ENCODE measurements at places on chromosomes 6 and 20.
A peak's percentile ranks its signal among the peaks of the same experiment; 100 is the strongest.

GRCh38 chr20:44600758-44601201 is 18.4 kb downstream of the PKIG start:
- no peak for DNase-seq

GRCh38 chr20:19767070-19767469 is 9.0 kb downstream of the RIN2 start:
- DNase-seq: no peak

DNA sequence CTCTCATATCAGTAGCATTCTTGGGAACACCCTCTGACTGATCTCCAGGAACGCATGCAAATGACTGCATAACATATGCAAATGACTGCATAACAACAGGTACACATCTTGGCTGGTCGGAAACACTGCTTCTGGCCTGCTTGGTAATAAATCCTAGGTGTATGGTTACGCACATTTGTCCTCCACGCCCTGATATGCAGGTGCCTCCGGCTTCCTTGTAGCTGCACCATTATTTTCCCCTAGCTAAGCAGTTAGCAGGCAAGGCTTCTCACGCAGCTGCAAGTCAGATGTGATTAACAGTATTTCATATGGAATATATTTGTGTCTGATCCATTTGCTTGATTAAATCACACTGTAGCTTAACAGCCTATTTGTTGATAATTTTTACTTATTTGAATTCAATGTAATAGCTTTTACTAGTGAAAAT is 5.9 kb downstream of the RPS6KA2 start:
- no peak for DNase-seq

- DNase-seq: no peak
Observed at GRCh38 chr6:4567141-4567540, 209.1 kb upstream of the CDYL start.

DNA sequence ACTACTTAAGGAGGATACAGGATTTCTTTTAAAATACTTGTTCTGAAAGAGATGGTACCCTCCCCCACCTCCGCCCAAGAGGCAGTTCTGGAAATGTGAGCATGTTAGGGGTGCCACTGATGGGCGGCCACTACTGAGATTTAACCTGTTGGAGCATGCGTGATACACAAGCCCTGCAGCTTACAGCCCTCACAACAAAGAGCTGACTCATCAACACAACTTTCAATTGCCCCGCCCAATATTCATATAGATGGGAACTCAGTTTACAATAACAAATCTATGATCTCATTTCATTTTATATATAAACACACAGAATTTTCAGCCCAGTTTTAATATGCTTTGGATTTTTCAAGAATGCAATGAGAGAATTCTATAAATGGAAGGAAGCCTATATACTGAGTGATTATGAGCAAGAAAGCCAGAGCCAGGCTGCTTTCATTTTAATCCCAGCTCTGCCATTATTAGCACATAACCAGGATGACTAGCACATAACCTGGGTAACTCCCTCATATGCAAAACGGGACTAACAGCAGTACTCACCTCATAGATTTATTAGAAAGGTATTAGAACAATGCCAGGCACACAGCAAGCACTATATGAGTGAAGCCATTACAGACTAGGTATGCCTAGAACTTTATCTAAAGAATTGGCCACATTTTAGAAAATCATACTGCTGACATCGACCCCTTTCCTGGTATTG is 45.6 kb upstream of the IPCEF1 start:
- DNase-seq: no peak

DNA sequence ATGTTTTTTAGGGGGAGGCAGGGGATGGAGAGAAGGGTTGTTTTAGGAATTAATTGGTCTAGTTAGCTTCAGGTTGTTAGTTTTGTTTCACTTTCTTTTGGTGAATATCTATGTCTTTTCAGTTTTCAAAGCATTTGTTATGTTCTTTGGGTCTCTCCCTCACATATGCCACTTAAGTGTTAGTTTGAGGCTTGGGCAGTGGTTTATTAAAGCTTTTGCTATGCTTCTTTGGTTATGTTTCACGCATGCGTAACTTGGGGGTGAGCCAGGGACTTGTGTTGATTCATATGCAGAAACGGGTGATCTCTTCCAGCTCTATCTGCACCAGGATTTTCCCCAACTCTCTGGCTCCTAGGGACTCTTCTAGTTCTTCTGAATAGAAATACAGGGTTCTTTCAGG is 11.4 kb upstream of the MMS22L start:
- no peak for DNase-seq

GRCh38 chr6:140414966-140415620 is 1040.6 kb upstream of the CITED2 start:
- DNase-seq: no peak

DNA sequence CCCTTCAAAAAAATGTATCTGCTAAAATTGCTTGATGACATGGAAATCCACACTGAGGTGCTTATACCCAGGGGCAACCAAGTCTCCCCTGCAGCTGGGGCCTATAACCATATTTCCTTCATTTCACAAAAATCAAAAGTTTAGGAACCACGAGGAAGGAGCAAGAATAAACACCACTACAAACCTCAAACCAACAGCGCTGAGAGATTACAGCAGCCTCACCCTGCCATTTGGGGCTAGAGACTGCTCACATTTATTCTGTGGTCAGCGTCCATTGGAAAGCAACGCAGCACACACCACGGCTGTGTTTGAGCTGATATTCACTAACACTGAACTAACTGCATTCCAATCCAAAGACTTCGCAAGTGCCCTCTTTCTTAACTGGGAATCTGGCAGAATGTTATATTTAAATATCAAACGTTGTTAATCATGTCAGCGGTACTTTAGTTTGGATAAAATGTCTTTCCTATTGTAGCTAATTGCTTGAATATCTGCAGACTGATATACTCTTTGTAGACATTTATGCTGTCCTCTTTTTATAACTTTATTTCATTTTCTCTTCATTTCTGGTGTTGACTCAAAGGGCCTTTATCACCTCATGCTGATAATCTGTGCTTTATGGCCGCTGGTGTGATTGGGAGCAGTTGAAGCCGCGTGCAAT is 94.6 kb downstream of the FOXA2 start:
- DNase-seq: no peak

DNA sequence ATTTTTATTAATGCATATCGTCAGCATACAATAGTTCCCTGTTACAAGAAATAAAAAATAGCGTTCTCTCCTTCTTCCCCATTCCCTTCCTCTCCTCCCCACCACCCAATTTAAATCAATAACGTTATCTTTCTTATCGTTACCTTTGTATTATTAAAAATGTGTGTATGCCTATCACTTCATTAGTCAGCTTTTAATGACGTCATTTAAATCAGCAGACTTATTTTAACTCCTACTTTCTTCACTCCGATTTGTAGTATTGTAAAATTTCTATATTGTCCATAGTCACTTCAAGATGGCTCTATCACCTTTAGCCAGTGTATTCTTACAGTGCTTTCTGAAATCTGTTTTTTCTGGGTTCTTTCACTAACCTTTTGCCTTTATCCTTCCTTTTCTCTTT is 89.1 kb downstream of the MKKS start:
- DNase-seq: no peak

- DNase-seq: no peak
Observed at GRCh38 chr20:36248836-36249235, 12.6 kb downstream of the AAR2 start.

DNA sequence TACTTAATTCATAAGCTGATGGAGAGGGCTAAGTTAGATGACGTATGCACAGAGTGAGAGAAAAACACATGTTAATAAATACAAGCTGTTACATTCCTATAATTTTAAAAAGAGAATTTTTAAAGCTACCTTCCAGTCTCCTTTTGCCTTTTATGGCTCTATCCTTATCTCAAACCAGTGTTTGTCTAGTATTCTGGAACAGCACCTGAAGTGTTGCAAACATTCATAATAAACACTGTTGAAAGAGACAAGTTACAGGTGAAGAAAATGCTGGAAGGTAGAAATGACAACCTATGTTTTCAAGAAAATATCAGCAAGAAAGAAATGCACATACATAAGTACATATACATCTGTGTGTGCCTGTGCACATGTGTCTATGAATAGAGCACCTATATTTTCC is 409.1 kb downstream of the PKHD1 start:
- no peak for DNase-seq

GRCh38 chr20:24619212-24619611 is 149.8 kb downstream of the SYNDIG1 start:
- no peak for DNase-seq

GRCh38 chr6:80544555-80544954 is 438.1 kb downstream of the BCKDHB start:
- no peak for DNase-seq

- DNase-seq: no peak
Observed at GRCh38 chr6:33856655-33857054, 52.9 kb upstream of the MLN start.

DNA sequence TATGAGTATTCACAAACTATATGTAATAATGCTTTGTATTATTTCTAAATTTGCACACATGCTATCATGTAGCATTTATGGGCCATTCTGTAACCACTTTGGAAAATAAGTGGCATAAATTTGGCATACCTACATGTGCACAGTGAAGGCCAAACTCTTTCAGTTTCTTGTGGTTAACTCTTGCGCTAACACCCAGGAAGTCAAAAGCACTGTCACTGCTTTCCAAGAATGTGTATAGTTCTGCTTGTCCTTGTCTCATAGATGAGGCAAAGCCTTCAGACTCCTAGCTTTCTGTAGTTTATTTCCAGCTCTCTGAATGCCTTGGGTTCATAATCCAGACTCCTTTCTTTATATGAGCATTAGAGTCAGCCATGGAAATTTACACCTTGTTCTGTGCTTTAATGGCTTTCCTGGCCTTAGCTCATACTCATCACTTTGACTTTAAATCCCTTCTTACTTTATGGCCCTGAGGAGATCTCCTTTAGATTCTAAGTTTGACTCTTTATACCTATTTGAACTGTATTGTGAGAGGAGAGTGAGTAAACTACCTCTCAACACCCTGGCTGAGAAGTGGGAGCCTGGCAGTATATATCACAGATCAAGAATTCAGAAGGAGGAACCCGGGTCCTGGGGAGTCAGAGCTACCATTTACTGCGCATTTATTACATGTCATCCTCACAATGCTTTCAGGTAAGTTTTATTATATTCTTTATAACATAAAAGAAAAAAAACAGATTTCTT is 949 bp upstream of the SLC17A3 start:
- no peak for DNase-seq

DNA sequence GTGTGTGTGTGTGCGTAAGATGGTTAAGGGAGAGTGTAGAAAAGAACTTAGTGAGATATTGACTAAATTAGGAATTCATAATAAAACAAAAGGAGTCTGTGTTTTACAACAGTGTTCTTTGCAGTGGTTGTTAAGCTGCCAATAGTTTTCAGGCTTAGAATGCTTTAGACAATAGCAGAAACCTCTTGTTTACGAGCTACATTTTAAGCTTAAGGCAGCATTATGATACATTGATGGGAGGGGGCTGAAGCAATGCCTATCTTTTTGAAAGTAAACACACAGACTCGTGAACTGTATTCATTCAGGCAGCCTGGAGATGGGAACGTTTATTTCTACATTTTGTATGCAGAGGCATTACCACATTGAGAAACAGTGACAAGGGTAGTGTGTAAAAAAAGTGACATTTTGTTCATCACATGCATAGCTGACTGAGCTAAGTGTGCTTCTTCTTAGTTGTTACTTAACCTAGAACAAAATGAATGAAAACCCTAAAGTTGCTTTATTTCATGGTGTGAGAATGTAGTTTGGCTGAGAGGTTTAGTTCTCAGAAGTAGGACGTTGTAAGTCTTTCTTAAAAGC is 21.2 kb downstream of the CLVS2 start:
- peak; percentile 12 for DNase-seq

DNA sequence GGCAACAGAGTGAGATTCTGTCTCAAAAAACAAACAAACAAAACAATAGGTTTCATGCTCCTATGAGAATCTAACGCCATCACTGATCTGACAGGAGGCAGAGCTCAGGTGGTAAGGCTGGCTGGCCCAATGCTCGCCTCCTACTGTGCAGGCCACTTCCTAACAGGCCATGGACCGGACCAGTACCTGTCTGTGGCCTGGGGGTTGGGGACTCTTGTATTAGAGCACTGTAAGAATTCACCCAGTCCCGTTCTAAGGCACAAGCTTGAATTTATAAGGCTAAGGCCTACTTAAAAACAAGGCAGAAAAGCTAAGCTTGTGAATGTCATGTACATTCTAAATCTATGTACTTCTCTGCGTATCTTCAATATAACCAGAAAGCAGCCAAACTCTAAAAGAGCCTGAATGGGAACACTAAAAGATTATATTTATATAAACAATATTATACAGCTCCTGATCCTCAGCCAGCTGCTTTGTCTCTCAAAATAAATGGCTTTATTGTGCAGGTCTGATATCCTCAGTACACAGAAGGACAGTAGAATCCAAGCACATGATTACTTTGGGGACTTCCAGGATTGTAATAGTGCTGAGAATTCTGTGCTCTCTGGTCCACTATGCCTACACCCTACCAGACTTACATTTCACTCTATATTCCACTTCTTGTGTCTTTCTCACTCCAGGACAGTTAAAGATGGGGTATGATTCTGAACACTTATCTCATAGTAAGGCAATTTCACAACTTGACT is 64.5 kb upstream of the DST start:
- no peak for DNase-seq

DNA sequence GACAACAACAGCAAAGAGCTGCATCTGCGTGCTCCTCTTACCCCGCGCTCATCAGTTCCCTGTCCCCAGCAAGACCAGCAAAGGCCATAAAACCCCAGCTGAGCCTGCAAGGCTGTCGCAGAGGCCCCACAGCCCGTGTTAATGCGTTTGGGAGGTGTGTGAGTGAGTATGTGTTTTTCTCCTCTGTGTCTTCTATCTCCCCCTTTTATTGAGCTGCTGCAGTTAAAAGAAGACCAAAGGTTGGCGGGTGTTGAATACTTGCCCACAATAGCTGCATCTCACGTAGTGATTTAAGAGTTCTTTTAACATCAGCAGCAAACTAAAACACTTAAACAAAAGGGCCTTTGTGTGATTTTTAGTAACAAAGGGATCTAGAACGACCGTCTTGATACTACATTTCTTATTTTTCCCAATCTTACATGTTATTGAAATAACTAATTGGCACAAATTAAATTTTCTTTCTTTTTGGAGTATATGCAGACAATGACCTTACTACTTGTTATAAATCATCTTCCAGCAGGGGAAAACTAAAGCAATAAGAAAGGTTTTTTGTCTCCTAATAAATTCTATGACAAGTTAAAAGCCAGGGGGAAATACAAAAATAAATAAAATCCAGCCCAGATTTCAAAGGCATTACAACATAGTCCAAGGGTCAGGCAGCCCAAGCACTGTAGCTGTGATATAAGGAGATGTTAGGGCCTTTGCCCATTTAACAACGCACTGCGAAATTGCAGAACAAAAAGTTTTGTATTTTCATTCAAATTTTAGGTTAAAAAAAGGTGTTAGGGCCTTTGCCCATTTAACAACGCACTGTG is 27.2 kb upstream of the CNKSR3 start:
- DNase-seq: no peak

GRCh38 chr20:51481341-51481914 is 61.1 kb downstream of the NFATC2 start:
- DNase-seq: no peak

DNA sequence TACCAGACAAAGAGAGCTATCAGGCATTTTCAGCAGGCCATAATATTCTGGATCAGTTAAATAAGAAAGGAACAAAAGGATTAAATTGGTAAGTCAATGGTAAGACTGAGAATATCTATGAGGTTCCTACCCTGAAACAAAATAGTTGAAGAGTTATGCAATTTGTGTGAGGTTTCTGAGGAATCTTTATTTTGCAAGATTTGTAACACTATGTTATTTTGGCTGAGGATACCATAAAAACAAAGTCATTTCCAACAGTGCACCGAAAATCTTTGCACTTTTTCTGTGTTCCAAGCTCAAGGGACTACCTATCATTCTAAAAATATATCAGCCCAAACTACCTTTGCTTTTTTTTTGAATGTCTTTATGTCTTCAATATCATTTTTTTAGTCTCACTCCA is 383.3 kb upstream of the CITED2 start:
- no peak for DNase-seq

Measured in NCI-H1694 (cell line).